SJCRH30 (cell line): ENCODE measurements at places on chromosomes 3 and 15. TPM values are rescaled to one million over a fixed set of nuclear protein-coding genes. Genes with fewer than 3 reads are reported as not detected.

DNA sequence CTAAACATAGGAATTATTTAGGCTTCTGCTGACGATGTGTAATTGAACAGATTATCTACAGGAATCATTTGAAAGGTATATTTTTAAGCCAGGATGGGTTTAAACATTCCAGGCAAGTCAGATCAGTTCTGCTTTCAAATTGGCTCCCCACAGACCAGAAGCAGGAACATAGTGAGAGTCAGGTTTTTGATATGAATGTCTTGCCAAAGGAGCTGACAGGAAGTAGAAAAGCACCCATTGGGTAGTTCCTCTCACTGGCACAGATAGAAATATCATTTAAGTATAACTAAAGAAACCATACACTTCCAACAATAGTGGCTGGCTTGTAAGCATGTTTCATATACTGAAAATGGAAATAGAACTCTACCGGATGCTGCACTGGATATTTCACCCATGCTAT lies 95.2 kb downstream of the CLDN1 start:
- no peak for DNase-seq

GRCh38 chr3:197303452-197303851 lies 5.0 kb upstream of the DLG1 start:
- no peak for DNase-seq

DNA sequence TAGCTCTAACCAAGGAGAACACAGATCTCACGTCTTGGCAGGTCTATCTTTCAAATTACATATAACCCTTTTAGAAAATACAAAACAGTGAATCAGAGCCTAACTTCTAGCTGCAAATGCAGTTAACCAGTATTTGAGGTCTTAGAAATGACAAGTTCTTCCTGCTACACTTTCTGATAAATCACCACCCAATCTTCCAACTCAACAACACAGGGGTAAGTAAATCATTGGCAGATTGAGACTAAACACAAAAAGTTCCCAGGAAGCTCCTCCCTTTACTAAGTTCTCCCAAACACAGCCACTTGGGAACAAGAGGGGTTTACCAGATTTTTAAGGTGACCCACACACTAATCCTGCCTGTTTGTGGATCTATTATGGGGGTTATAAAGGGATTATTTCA lies at the start of gene A4GNT:
A4GNT (minus strand) TSS at position 152 of the 400 bp plus-strand sequence. CDS start 1,134 bp downstream, outside the sequence.
- DNase-seq = no peak

GRCh38 chr3:19775765-19776164 lies 158.3 kb downstream of the EFHB start:
- DNase-seq = no peak

DNA sequence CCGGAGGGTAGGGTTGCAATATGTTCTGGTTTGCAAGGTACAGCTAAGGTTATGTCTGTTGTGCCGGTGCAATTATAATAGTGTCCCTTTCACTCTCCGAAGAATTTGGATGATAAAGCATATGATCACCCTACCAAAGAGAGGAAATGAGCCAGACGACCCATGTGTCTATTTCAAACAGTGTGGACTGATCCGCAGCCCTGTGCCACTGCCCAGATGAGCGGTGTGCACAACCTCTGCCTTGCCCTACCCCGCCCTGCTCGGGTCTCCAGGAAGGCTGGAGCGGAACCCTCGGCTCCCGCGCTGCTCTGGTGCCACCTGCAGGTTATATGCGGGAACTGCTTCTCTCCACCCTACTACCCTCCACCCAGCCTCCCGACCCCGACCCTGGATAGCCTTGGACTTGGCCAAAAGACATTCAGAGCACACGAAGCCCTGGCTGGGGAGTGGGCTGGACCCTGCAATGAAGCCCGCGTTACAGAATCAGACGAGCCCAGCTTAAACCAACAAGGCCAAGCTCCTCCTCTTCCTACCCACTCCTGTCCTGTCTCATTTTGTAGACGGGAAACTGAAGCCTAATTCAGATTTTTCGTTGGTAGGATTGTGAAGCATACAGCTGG lies 68.4 kb upstream of the CHRNB4 start:
- DNase-seq = peak; percentile 61

DNA sequence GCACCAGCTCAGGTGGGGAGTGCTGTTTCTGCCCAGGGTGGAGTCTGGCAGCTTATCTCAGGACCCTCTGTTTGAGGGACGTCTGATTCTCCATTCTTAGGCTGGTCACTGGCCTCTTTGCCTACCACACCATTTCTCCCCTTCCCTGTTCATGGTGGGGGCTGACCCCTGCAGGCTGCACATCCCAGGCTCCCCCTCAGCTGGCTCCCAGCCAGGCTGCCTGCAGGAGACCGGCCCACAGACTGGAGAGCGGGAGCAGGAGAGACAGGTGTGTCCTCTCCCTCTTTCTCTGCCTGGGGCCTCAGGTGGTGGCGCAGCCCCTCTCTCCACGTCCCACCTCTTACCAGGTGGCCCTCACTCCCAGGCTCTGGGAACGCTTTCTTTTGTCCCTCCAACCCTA lies 60.8 kb downstream of the RAB11A start:
- DNase-seq = no peak

DNA sequence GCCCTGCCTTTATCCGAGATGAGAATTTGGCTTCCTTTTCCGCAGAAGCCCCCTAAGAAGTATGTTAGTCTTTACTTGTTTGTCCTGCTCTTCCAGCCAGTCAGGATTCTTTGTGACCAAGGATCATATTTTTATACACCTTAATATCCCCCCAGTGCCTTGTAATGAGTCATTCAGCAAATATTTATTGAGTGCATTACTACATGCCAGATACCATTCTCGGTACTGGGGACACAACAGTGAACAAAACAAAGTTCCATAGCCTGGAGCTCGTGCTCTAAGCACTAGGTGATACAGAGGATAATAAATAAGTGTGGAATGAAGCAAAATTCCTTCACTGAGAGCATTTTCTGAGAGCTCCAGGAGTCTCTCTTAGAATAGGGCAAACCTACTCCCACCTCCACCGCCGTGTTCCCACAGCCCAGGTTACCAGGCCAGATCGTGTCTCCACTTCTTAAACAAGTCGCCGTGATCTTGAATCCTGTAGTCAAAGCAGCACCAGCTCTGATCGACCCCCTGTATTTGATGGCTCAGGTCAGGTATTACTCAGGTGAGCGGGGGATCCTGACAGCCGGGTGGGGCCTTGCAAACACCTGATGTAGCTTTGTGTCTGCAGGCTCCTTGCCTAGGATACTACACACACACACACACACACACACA lies 18.5 kb downstream of the TTC21A start:
- no peak for DNase-seq

GRCh38 chr3:75180235-75180944 lies 483.7 kb upstream of the FRG2C start:
- no peak for DNase-seq

DNA sequence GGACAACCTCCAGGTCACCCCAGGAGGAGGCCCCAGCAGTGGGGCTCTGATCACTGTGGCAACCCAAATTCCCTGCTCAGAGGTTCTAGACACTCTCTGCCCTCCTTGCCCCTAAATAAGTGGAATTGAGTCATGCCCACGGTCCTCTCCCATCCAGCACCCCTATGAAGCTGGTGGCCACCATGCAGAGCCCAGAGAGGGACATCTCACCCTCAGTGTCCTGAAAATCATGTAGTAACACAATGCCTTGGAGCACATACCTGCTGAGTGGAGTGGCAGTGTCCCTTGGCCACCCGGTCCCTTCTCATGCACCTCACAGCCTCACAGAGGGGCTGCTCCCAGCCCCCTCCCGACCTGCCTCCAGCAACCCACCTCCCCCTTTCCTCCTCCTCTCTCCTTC lies 114.3 kb upstream of the MEF2A start:
- no peak for DNase-seq

GRCh38 chr3:153652076-153652475 lies 469.1 kb upstream of the ARHGEF26 start:
- DNase-seq = no peak

The SLC2A2 gene
- not detected in 2 replicates for total RNA-seq

The MAP6D1 gene
- 6.5 and 7.0 TPM in 2 replicates for total RNA-seq

The TMEM212 gene
- total RNA-seq = not detected in 2 replicates

The ITIH4 gene
- total RNA-seq = 0.71 TPM in 1 of 2 replicates, not detected in the other

The LRRC31 gene
- total RNA-seq = not detected in 2 replicates

The LRIG1 gene
- total RNA-seq = 16.9 and 17.4 TPM in 2 replicates

The ITGA11 gene
- total RNA-seq = not detected in 2 replicates

The GABRG3 gene
- total RNA-seq = 4.5 and 5.1 TPM in 2 replicates
